GM13977 (cell line): ENCODE measurements at places on chromosomes 6 and 20.

DNA sequence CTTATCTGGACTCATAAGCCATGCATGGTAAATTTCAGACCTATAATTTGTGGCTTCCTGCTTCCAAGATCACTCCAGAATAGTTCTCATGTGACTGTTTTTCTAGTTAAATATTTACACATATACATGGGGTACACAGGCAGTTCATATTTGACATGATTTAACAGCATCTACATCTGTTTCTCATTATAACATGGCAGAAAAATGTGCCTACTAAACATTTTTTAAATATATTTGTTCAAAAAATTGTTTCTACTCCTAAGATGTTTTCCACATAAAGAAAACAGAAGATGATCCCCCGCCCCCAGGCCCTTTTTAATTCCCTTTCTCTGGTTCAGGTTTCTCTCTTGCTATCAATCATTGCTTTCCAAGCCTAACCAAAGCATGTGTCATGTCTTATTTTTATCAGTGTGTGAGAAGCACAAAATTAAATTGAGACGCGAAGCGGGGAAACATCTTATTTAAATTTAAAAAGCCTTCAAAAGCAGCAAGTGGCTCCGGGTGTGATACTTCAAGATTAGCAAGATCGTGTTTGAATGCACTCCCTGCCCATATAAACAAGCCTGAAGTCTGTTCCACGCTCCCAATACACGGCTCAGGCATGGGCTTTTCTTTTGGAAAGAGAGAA is 37.3 kb downstream of the IPCEF1 start:
- no peak for DNase-seq

- DNase-seq = no peak
Measured at GRCh38 chr6:10051283-10051682, 363.6 kb downstream of the TFAP2A start.

GRCh38 chr6:154733183-154733625 is at the start of gene SCAF8:
TSS of gene SCAF8 (plus strand) at chr6:154733416. CDS start at chr6:154733901, 485 bp downstream.
- peak; percentile 92 for DNase-seq

DNA sequence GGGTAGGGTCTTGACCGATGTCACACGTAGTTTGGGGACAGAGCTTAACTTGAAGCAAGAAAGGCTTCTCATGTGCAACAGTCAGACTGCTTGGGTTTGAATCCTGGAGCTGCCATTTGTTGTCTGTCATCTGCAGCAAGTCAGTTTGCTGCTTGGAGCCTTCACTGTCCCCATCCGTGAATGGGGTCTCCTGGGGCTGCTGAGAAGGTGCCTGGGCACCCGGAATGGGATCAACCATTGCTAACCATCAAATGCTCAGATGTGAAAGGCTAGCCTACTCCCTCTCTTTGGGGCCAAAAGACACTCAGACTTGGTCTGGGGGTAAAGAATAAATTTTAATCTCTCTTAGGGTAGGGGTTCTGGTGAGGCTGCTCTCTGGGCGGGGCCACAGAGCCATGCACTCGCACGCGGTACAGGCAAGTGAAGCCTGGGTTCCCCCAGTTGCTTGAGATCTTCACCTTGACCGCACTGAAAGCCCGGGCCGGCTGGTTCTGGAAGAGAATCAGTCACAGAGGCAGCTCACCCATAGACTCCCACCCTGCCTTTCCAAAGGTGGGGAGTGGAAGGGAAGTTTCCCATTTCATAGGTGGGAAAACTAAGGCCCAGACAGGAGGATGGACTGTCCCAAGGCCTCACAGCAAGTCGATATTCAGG is 20.6 kb downstream of the SUN5 start:
- DNase-seq = no peak

GRCh38 chr6:34272013-34272926 is 23.5 kb upstream of the SMIM29 start:
- no peak for DNase-seq

GRCh38 chr6:66179361-66179760 is 472.3 kb upstream of the EYS start:
- DNase-seq = no peak

- DNase-seq = peak; percentile 48
Measured at GRCh38 chr6:119444642-119445557, 95.3 kb upstream of the MAN1A1 start.

- no peak for DNase-seq
Measured at GRCh38 chr6:86148586-86148985, 505.9 kb upstream of the SYNCRIP start.

- DNase-seq = no peak
Measured at GRCh38 chr6:52566853-52567279, 10.0 kb downstream of the TRAM2 start.

DNA sequence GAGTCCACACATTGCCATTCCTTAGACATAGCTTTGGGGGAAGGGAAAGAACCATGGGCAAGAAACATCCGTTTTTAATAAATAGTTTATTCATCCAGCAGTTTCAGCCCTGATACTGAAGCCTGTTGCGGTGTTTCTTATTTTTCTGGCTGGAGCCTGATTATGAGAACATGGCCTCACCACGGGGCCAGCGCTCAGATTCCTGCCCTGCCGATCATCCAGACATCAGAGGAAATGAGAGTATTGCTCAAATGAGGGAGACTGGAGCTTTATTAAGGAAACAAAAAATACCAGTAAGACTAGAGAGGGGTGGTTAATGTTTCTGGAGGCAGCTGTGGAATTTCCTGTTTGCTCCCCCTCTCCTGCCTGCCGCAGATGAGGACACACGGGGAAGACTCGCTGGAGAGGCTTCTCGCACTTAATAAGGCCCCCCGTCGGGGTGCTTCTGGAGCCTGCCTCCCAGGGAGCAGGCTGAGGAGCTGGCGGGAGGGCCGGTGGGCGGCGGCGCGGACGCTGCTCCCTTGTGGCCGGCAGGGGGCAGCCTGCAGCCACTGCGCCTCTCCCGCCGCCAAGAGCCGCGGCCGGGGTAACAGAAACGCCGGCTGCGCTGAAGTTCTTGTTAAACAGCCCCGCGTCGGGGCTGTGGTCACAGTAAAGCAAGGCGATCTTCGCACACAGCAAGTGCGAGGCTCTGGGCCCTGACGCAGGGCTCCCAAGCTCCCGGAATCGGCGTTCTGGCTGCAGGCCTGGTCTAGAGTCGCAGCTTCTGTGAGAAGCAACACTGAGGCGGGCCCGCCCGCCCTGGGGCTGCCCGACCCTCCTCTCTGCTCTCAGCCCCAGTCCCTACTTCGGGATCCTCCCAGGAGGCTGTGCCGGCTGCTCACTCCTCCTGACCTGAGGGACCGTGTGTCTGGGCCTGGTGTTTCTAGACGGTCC is 17.5 kb downstream of the LEMD2 start:
- DNase-seq = peak; percentile 84

GRCh38 chr6:158153576-158153975 is 14.5 kb downstream of the SERAC1 start:
- DNase-seq = no peak

GRCh38 chr20:1191299-1191698 is 6.5 kb upstream of the TMEM74B start:
- DNase-seq = no peak

GRCh38 chr6:36700831-36701230 is 3.2 kb downstream of the RAB44 start:
- no peak for DNase-seq

DNA sequence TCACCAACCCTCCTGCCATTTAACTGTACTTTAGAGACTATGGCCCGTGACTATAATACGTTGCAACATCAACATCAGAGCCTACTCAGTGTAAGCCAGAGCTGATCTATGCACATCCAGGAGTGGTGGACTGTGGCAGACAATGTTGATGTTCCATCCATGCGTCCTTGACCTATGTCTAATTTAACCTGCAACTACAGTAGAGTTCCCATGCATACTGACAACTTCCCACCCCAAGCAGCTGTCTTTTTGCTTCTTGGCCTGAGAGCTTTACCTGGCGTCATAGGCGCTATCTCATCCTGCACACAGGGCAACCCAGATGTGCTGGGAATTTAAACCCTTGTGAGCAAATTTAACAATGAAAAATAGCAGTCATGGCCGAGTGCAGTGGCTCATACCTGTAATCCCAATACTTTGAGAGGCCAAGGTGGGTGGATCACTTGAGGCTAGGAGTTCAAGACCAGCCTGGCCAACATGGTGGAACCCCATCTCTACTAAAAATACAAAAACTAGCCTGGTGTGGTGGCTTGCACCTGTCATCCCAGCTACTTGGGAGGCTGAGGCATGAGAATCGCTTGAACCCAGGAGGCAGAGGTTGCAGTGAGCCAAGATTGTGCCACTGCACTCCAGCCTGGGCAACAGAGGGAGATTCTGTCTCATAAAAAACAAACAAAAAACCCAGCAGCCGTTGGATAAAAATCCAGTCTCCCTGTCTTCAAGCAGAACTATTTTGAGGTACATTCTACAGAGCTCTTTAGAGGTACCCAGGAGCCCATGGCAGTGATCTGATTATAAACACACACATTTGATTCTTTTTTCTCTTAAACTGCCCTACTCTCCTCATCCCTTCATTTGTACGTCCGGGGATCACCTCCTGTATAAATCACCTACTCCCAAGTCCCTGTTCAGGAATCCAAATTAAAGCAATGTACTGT is 22.0 kb downstream of the PERP start:
- DNase-seq = no peak

- DNase-seq = no peak
Measured at GRCh38 chr6:61555993-61556392, 730.0 kb downstream of the KHDRBS2 start.
